ENCODE measurements at places on chromosomes 2 and 18.

- DNase-seq = peak; percentile 75
Observed at GRCh38 chr2:181673173-181673572, 7.1 kb downstream of the NEUROD1 start.

DNA sequence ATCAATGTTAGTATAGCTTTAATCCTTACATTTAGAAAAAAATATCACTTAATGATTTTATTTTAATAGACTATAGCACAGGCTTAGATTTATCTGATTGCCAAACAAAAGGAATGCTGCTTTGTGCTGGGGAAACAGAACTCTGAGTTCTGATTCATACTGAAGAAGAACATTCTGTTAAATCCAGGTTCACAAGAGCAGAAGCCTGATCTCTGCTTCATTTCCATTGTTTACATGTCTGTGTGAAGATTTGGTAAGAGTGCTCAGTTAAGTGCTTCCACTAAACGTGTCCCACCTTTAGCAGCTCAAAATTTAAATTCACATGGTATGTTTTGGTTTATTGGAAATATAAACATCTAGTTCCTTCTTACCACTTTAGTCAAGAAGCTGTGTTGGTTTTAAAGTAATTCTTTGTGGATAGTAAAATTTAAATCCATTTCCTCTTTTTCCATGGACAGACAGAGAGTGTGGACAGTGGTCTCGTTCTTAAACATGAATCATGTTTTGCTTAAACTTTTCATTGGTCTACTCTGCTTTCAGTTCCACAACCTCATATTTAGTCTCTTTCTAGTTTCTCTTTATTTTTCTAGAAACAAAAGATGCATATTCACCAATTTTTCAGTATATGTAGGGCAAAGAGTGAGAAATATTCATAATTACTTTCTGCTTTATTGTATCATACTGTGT, 59.1 kb downstream of the NYAP2 start:
- no peak for DNase-seq

DNA sequence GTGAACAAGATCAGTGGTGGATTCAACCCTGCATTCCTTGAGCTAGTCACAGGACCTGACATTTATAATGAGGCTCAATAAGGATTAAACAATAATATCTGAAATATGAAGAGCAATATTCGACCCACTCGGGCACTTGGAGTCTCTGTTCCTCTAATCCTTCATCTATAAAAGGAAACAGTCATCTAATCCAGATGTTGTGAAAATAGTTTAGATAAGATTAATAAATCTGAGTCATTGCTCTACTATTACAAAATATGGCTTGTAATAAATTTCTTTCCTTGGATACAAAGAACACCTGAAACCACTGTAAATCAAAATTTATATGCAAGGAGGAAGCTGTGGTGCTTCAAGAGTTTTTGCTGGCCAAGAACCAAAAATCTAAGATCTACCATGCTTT, 846.9 kb upstream of the ACVR2A start:
- DNase-seq = no peak

DNA sequence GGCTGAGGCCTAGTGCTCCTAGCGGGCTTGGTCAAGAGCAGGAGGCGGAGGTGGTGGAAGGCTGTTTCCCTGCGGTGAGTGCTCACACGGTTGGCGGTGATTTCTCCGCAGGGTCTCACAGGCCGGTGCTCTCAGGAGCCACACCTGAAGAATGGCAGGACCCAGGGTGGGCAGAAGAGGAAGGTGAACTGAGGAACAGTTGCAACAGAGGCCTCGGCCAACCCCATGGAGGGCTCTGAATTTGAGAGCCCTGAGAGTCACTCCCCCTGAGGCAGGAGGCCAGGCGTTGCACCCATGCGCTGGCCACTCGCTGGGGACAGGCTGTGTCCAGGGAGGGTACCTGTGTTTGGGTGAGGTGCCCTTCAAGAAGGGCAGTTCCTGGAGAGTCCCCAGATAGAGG, 35.3 kb upstream of the ZNF516 start:
- DNase-seq = no peak

GRCh38 chr18:76490670-76491472, 4.2 kb downstream of the ZNF516 start:
- peak; percentile 18 for DNase-seq

GRCh38 chr2:6676241-6676640, 189.5 kb downstream of the CMPK2 start:
- no peak for DNase-seq

DNA sequence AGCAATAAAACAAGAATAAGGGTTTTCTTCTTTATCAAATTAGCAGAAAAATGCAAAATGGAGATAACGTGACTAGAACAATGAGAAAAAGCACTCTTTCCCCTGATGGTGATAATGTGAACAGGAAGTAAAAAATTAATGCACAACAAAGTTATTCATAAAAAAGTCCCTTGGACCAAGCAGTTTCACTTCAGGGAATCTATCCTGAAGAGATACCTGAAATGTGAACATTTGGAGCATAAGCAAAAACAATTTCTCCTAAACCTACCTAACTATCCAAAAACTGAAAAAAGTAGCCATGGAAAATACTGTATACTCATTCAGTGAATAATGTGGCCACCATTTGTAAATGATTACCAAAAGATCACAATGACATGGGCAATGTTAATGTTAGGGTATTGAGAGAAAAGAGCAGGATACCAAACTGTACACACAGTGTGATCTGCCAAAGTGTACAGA, 48.7 kb downstream of the TRIP12 start:
- DNase-seq = no peak

Data from NCI-H1105 (cell line).